HEK293T (cell line): ENCODE measurements at places on chromosomes 11 and 22.

GRCh38 chr11:35740061-35740799 lies 77.7 kb downstream of the TRIM44 start:
- no peak for DNase-seq

DNA sequence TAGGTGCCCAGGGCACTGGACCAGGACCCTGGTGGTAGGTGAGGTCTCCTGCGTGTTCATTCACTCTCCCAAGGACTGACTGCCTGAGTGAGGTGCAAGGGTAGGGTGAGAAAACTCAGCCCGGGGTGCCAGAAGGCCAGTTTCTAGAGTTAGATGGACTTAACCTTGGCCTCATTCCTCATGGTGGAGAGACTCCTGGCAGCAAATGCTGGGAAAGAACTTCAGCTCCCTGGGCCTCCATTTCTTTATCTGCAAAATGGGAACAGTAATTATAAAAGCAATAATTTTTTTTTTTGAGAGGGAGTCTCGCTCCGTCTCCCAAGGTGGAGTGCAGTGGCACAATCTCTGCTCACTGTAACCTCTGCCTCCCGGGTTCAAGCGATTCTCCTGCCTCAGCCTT lies 47.7 kb downstream of the TRIOBP start:
- DNase-seq: no peak

GRCh38 chr11:45919806-45920530 lies 2.3 kb upstream of the PEX16 start:
- DNase-seq: no peak

DNA sequence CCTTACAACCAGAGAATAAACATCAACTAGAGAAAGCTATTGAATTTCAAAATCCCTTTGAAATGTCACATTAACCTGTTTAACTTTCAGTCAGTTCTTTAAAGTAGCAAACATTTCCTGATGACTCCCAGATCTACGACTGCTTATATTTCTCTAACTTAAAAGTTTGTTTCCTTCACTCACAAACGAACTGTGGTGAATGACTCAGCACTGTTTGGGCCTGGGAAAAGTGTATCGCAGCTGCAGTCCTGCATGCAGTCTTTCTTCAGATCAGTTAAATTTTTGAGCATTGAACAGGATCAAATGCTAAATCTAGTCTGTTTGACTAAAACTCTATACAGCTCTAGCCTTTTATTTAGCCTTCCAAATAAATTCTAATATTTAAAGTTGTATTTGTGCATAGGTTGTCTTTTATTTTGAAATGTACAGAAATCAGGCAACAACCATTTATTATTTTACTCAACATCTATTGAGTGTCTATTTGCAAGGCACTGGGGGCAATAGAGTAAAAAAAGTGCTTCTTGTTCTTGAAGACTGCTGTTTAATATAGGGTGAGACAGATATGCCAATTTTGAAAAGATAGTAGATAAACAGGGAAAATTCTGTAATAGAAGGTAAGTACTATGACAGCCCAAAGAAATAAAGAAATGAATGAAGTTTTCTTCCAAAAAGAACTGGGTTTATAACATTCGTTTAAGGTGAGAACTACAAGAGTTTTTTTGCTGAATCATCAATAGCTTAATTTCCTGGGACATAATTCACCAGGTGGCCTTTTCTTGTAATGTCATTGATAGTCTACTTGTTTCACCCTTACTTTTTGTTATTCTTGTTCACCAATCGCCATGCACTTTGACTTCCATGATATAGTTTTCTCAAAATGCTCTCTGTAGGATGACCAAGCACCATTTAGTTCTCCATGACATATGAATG lies 235.4 kb downstream of the METTL15 start:
- DNase-seq: no peak

DNA sequence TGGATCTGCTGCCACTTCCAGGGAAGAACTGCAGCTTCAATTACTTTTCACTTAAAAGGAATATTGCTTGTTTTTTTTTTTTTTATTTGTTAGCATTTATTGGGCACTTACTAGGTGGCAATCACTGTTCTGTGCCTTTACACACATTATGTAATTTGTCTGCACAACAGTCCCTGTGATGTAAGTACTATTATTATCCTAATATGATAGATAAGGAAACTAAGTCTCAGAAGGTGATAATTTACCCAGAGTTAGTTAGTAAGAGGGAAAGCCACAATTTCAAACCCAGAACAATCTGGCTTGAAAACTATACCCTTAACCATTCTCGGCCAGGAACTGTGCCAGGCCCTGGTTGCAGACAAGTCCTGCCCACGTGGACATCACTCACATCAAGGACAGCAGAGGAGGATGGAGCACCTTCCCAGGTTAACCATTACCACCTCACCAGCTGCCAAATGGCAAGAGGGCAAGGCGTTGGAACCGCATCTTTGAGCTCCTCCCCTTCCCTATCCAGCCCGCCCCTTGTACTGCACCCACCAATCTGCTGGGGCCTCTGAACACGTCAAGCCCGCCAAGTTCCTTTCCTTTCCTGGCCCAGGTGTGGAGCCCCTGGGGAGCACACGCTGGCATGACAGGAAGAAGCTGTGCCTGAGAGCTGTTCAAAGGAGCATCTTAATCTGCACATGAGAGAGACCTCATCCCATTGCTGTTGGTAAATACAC lies 78.4 kb downstream of the NAV2 start:
- no peak for DNase-seq
